K562 (cell line): ENCODE measurements at places on chromosomes 16 and 17. TPM values are rescaled to one million over a fixed set of nuclear protein-coding genes. Genes with fewer than 3 reads are reported as not detected.

Gene CCDC144A
- 0.42 and 0.71 TPM in 2 replicates for total RNA-seq

DNA sequence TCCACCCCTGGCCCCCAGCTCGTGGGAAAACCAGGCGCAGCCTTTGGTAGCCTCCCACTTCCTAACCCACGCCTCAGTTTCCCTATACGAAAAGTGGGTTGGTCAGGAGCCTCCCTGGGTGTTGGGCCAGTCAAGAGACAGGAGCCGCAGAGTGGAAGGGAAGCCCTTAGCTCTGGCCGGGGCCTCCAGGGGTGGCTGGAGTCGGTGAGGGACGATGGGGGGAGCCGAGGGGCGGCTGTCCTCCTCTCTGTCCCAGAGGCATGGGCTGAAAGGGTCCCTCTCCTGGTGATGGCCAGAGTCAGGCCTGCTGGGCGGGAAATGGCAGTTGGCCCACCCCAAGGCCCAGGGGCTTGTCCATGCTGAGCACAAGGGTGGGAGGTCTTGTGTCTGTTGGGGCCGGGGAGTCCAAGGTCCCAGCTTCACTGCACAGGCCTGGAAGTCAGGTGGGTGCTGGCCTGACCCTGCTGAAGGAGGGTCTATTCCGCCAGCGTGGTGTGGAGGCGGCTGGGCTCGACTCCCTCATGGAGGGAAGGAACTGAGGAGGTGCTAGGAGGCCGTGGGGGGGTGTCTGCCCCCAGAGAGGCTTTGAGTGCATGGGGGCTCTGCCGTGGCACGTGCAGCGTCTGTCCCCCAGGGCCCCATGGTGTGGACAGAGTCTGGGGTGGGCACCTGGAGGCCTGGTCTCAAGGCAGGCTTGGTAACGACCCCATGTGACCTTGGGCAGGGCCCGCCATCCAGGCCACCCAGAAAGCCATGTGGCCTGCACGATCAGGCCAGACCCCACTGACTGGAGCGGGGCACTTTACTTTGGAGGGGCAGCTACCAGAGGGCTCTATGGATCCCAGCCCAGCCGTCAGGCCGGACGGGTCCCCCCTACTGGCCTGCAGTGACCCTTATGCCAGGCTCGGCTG is 1.1 kb downstream of the SLC16A3 start:
- peak overlapping the region; percentile 40; the same call in 1 of the 2 replicates for H3K4me3 ChIP-seq
- peaks cover 91% of the 10 kb centered on the region for H3K4me1 ChIP-seq
- no peak for DNase-seq
- H3K27me3 ChIP-seq = no peaks in the 10 kb centered on the region
- H3K36me3 ChIP-seq = no peaks in the 10 kb centered on the region

- H3K27ac ChIP-seq = peak overlapping the region; percentile 50
- DNase-seq = no peak
- H3K36me3 ChIP-seq = no peaks in the 10 kb centered on the region
- H3K4me3 ChIP-seq = no peak overlapping the region
Observed at GRCh38 chr17:40107522-40108174, 7.3 kb upstream of the NR1D1 start.

GRCh38 chr17:4301066-4301465 is 37.3 kb upstream of the ANKFY1 start:
- no peaks in the 10 kb centered on the region for H3K4me1 ChIP-seq
- H3K4me3 ChIP-seq = no peak overlapping the region
- H3K27me3 ChIP-seq = no peaks in the 10 kb centered on the region
- H3K36me3 ChIP-seq = peaks cover 50% of the 10 kb centered on the region; the same call in 2 of the 3 replicates

GRCh38 chr17:2235792-2236366 is 67.7 kb downstream of the SMG6 start:
- H3K36me3 ChIP-seq = peaks cover 27% of the 10 kb centered on the region; the same call in 2 of the 3 replicates
- no peak overlapping the region for H3K4me3 ChIP-seq
- no peak for DNase-seq
- H3K27ac ChIP-seq = no peak overlapping the region
- H3K4me1 ChIP-seq = no peaks in the 10 kb centered on the region; the same call in 1 of the 2 replicates

GRCh38 chr16:31201582-31202413 is 762 bp downstream of the PYCARD start:
- DNase-seq = peak; percentile 37
- peaks cover 6% of the 10 kb centered on the region; the same call in 2 of the 3 replicates for H3K36me3 ChIP-seq
- no peak overlapping the region for H3K27ac ChIP-seq
- H3K27me3 ChIP-seq = no peaks in the 10 kb centered on the region; the same call in 1 of the 2 replicates

Gene NGFR
- total RNA-seq = 0.09 and 0.11 TPM in 2 replicates

GRCh38 chr17:48610282-48611211 is at the start of gene HOXB7:
Gene HOXB7 (minus strand): TSS chr17:48611017. CDS start chr17:48610918, 99 bp downstream.
- DNase-seq = peak; percentile 84
- peaks cover 55% of the 10 kb centered on the region for H3K4me1 ChIP-seq
- H3K36me3 ChIP-seq = peaks cover 14% of the 10 kb centered on the region; the same call in 1 of the 3 replicates
- peak within 1 kb of the TSS; percentile 56 for H3K4me3 ChIP-seq
- H3K27ac ChIP-seq = peak within 1 kb of the TSS; percentile 86

GRCh38 chr17:77217123-77217522 is 76.4 kb downstream of the SEC14L1 start:
- H3K4me1 ChIP-seq = peaks cover 26% of the 10 kb centered on the region
- no peak for DNase-seq
- H3K27ac ChIP-seq = no peak overlapping the region
- no peaks in the 10 kb centered on the region for H3K27me3 ChIP-seq
- H3K4me3 ChIP-seq = no peak overlapping the region

- no peaks in the 10 kb centered on the region for H3K4me1 ChIP-seq
- H3K36me3 ChIP-seq = no peaks in the 10 kb centered on the region
- DNase-seq = no peak
- H3K27me3 ChIP-seq = 0 out of 2 replicates have a peak, but pooled peaks cover 9% of the 10 kb centered on the region
- no peak overlapping the region for H3K27ac ChIP-seq
- no peak overlapping the region for H3K4me3 ChIP-seq
Observed at GRCh38 chr16:66052745-66053144, 313.7 kb upstream of the CDH5 start.

GRCh38 chr16:20897253-20897897 is 2.8 kb downstream of the DCUN1D3 start:
- no peaks in the 10 kb centered on the region for H3K27me3 ChIP-seq
- no peak for DNase-seq
- no peak overlapping the region for H3K27ac ChIP-seq
- peaks cover 18% of the 10 kb centered on the region; the same call in 1 of the 3 replicates for H3K36me3 ChIP-seq

GRCh38 chr17:9937241-9937761 is 32.2 kb upstream of the RCVRN start:
- no peak overlapping the region for H3K27ac ChIP-seq
- H3K27me3 ChIP-seq = no peaks in the 10 kb centered on the region
- H3K36me3 ChIP-seq = no peaks in the 10 kb centered on the region
- H3K4me1 ChIP-seq = no peaks in the 10 kb centered on the region

DNA sequence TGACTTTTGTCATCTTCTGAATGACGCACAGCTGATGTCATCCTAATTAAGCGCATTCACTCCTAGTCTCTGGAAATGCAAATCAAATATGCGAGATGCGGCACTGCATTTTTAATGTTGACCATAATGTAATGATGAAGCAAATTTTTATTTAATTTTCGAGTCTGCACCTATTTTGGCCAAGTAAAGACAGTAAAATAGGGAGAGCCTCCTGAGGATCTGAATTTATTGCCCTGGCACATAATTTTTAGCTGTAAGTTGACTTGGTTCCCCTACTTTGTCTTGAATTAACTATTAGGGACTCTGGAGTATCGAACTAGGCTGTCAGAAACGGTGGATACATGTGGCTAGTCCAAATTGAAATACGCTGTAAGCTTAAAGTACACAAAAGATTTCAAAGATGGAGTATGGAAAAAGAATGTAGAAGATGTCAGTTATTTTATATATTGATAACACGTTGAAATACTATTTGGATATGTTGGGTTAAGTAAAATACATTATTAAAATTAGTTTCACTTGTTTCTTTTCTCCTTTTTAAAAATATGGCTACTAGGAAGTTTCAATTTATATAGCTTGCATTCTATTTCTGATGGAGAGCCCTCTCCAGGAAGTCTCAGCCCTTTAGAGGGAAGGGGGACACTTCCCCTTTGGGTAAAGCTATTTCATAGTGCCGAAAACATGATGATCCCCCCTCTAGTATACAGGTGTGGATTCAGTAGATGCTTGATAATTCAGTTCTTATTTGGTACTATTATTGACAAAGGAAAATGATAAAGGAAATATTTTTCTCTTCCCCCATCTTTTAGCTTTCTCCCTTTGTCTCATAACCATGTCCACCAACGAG is 991 bp downstream of the KPNA2 start:
- DNase-seq = no peak
- H3K4me3 ChIP-seq = peak overlapping the region; percentile 69
- no peaks in the 10 kb centered on the region for H3K27me3 ChIP-seq
- peak overlapping the region; percentile 89 for H3K27ac ChIP-seq
- no peaks in the 10 kb centered on the region; the same call in 1 of the 3 replicates for H3K4me1 ChIP-seq
- peaks cover 55% of the 10 kb centered on the region for H3K36me3 ChIP-seq

Gene TBX21
- 0.07 and 0.18 TPM in 2 replicates for total RNA-seq
